ENCODE measurements at places on chromosomes 11 and 22. TPM values are rescaled to one million over a fixed set of nuclear protein-coding genes. Genes with fewer than 3 reads are reported as not detected.

OSM gene
- total RNA-seq: 5.7 TPM

GRCh38 chr22:24384131-24384530, 43.3 kb upstream of the ADORA2A start:
- no peak overlapping the region for H3K4me3 ChIP-seq
- H3K36me3 ChIP-seq: peaks cover 34% of the 10 kb centered on the region
- no peaks in the 10 kb centered on the region for H3K27me3 ChIP-seq
- H3K4me1 ChIP-seq: no peaks in the 10 kb centered on the region
- DNase-seq: no peak

STX5 gene
- 23.0 TPM for total RNA-seq

GRCh38 chr11:20023082-20023426, 137.2 kb downstream of the DBX1 start:
- H3K36me3 ChIP-seq: no peaks in the 10 kb centered on the region
- peak overlapping the region; percentile 61 for H3K27ac ChIP-seq
- no peak for DNase-seq
- H3K27me3 ChIP-seq: no peaks in the 10 kb centered on the region
- H3K4me3 ChIP-seq: peak overlapping the region; percentile 31

DNA sequence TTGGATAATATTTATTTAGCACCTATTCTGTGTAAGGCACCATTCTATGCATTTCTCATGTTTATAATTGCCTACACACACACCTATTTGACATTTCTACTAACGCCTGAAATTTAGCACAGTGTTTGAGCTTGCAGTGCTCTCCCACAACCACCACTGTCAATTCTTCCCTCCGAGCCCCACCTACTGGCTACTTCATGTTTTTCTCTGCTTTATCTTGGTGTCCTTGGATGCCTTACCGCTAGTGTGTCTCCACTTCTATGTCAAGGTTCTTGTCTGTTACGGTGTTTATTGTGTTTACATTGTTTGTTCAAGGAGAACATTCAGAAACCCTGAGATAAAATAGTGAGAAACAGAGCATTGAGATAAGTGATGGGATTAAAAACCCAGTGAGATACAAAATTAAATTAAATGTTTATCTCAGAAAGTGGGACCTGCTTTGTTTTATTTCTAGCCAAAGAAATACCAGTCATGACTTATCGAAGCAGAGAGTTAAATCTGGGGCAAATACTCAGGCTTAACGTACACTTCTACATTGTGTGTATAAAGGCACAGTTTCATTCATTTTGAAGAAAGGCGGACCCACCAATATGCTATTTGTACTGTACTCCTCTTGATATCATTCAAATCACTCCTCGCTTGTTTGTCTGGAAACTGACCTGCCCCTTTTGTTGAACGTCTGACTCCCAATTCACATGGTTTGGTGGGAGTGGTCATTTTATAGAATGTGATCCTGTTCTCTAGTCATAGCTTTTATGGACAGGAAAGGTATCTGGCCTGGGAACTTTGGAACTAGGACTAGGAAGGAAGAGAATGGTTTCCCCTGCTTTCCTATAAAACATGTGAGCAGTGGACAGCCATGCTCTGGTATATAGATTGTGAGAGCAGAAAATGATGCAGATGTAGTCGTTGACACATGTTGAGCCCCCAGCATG, 39.2 kb upstream of the SLC36A4 start:
- no peaks in the 10 kb centered on the region for H3K27me3 ChIP-seq
- no peak overlapping the region for H3K27ac ChIP-seq
- H3K36me3 ChIP-seq: no peaks in the 10 kb centered on the region
- no peaks in the 10 kb centered on the region for H3K4me1 ChIP-seq

DNA sequence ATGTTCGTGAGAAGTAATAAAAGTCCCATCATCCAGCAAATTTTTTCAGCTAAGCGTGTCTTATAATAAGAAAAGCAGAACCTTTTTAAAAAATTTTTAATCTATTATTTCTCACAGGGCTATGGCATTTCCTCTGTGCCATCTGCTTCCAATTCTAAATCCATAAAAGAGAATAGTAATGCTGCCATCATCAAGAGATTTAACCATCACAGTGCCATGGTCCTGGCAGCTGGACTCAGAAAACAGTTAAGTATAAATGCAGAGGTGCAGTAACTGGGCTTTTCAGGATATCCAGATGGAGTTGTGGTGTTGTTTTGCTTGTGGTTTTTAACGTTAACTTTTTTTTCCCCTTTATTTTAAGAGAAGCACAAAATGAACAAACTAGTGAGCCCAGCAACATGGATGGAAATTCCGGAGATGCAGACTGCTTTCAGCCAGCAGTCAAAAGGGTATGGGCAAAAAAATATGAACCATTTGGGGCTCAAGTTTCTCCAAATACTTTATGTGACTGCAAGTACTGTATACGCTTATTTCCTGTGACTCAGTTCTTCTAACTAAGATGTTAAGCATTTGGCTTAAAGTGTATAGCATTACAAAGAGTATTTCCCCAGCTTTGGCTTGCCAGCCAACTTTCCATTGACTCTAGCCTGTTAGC, 25.2 kb downstream of the GTF2H1 start:
- no peak overlapping the region for H3K27ac ChIP-seq
- no peak overlapping the region for H3K4me3 ChIP-seq
- no peaks in the 10 kb centered on the region for H3K27me3 ChIP-seq
- peaks cover 13% of the 10 kb centered on the region for H3K36me3 ChIP-seq
- no peaks in the 10 kb centered on the region for H3K4me1 ChIP-seq

SCGB2A2 gene
- total RNA-seq: not detected

DNA sequence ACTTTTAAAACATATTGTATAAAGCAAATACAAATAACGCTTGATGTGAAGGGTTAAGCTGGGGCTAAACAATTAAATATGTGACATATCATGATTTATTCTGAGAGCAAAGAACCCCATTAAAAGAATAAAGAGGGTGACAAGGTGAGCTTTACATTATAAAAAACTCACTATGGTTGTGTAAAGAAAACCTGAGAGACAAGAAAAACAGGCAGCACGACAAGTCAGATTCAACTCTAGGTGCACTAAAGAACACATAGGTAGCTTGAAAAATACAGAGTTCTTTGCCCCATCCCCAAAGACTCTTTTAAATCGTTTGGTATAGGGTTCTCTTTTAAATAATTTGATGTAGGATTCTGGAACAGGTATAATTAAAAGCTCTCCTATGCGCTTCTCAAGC, 63.5 kb downstream of the LUZP2 start:
- H3K36me3 ChIP-seq: no peaks in the 10 kb centered on the region
- no peak overlapping the region for H3K27ac ChIP-seq
- no peak overlapping the region for H3K4me3 ChIP-seq
- no peaks in the 10 kb centered on the region for H3K27me3 ChIP-seq

DNA sequence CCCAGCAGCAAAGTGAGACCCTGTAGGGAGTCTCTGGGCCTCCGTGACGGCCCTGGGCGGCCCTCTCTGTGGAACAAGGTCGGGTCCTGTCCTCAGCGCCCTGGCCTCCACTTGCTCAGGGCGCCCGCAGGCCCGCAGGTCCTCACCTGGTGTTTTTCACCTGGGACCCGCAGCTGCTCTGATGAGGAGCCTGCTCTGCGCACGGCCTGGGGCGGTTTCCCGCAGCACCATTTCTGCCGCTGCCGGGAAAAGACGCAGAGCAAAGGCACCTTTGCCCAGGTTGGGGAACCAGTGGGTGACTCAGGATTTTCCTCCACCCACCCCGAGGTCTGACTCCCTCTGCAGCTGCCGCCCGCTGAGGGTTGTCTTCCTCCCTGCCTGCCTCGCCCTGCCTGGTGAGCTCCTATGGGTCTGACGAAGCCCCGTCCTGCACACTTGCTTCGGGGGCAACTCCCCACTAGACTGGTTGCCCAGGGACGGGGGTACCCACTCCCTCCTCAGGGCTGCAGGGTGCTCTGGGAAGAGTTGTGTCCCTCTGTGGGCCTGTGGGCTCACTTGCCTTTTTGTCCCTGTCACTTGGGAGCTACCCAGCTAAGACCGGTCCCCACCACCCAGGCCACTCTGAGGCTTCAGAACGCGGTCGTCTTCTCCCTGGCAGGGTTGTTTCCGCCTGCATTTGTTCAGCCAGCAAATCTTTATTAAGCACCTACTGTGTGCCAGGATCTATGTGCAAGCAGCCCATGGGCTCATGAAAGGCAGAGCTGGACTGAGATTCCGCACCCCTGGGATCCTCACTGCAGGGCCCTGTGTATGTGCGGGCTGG, 89.5 kb downstream of the KCNQ1 start:
- H3K4me1 ChIP-seq: peaks cover 7% of the 10 kb centered on the region
- no peaks in the 10 kb centered on the region for H3K36me3 ChIP-seq
- no peak overlapping the region for H3K27ac ChIP-seq

- no peak overlapping the region for H3K27ac ChIP-seq
- no peak overlapping the region for H3K4me3 ChIP-seq
- no peak for DNase-seq
- no peaks in the 10 kb centered on the region for H3K36me3 ChIP-seq
- no peaks in the 10 kb centered on the region for H3K4me1 ChIP-seq
Measured at GRCh38 chr22:29873943-29874342, 9.0 kb upstream of the MTMR3 start.

DNA sequence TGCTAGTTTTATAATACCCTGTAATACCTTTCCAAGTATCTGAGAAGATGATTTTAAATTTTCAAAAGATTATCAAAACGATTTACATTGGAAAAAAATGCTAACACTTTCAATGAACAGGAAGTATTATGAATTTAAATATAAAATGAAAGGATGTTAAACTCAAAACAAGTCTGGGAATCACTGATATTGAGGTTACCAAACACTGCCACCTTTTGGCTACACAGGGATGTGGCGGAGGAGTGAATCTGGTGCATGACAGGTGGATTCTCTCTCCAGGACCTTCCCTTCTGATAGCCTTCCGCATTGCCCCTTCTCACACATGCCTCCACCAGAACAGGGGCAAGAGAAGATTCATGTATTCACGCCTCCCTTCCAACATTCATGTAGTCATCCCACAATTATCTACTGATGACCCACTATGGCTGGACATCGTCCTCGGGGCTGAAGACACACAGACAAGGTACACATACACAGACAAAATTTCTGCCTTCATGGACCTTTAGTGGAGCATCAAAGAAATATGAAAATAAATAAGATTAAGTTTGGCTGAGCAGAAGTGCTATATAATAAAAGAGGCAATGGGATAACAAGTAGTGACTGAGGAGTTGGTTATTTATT, 34.7 kb downstream of the ATG16L2 start:
- no peaks in the 10 kb centered on the region for H3K27me3 ChIP-seq
- H3K4me3 ChIP-seq: no peak overlapping the region
- H3K27ac ChIP-seq: no peak overlapping the region
- no peaks in the 10 kb centered on the region for H3K36me3 ChIP-seq
- no peaks in the 10 kb centered on the region for H3K4me1 ChIP-seq

DNA sequence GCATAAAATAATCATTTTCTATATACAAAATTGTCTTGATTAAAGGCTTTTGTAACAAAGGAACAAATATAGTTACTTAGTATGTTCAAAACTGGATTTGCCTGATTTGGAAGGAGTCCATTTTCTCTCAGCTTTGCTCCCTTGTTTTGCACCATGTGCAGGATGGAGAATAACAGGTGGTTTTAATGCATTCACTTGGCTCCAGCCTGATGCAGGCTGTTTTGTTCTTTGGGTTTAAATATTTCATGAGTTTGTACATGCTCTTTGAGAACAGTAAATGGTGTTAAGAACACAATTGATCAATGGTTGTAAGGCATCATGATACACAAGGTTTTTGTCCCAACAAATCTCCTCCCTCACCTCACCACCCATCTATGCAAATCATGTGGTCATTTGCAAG, 886.9 kb upstream of the CCDC90B start:
- no peaks in the 10 kb centered on the region for H3K4me1 ChIP-seq
- no peaks in the 10 kb centered on the region for H3K27me3 ChIP-seq
- H3K4me3 ChIP-seq: no peak overlapping the region
- H3K36me3 ChIP-seq: no peaks in the 10 kb centered on the region

- no peak overlapping the region for H3K27ac ChIP-seq
- H3K27me3 ChIP-seq: peaks cover 2% of the 10 kb centered on the region
- peaks cover 4% of the 10 kb centered on the region for H3K4me1 ChIP-seq
- no peaks in the 10 kb centered on the region for H3K36me3 ChIP-seq
- no peak overlapping the region for H3K4me3 ChIP-seq
Measured at GRCh38 chr22:36544107-36544620, 15.2 kb upstream of the EIF3D start.

DNA sequence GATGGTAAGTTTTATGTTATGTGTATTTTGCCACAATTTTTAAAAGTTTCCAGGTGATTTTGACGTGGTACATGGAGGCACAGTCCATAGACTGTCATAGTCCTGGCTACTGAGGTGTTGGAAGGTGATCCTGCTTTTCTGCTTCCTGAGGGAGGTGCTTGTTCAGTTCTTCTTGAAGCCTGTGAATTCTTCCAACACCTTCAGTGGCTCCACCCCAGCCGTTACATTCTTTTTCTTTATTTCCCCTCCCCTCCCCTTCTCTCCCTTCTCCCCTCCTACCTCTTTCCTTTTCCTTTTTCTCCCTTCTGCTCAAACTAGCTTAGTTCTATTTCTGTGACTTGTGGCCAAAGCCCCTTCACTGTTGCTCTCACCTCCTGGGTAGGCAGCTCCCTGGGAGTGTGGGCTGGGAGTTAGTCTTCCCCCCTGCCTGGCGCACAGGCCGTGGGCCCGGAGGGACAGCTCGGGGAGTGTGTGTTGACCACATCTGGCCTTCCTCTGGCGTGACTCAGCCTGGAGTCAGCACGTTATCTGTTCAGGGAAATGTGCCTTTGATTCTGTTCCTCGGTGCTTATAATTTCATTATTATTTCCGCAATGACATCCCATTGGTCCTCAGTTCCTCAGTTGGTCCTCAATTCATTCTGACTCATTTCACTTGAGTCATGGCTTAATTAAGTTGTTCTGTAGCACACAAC, 566.2 kb downstream of the TBC1D22A start:
- H3K4me3 ChIP-seq: no peak overlapping the region
- no peak overlapping the region for H3K27ac ChIP-seq
- no peaks in the 10 kb centered on the region for H3K36me3 ChIP-seq
- no peaks in the 10 kb centered on the region for H3K27me3 ChIP-seq

DNA sequence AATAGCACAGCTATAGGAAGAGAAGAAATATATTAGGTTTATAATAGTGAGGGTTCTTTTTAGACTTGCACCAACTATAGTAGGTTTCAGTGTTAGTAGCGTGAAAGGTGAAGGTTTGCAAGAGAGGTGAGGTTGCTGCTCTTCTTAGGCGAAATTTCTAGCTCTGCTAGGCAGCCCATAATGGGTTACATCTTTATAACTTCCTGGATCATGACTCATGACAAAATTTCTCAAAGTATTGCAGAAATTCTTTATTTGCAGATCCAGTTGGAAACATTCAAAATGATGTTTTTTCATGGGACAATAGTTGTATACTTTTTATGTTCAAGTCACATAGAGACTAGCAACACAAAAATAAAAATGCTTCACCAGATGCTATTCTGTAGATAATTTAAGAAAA, 260.0 kb downstream of the SOX6 start:
- peaks cover 5% of the 10 kb centered on the region for H3K4me1 ChIP-seq
- H3K27me3 ChIP-seq: no peaks in the 10 kb centered on the region
- no peak overlapping the region for H3K4me3 ChIP-seq
- DNase-seq: no peak
- H3K36me3 ChIP-seq: no peaks in the 10 kb centered on the region

PRR33 gene
- not detected for total RNA-seq

SMTN gene
- 28.2 TPM for total RNA-seq

NLRP10 gene
- total RNA-seq: not detected

MUC5AC gene
- total RNA-seq: not detected

Data from esophagus squamous epithelium (tissue), 5 donors.